ENCODE measurements at places on chromosomes 7 and 10.

DNA sequence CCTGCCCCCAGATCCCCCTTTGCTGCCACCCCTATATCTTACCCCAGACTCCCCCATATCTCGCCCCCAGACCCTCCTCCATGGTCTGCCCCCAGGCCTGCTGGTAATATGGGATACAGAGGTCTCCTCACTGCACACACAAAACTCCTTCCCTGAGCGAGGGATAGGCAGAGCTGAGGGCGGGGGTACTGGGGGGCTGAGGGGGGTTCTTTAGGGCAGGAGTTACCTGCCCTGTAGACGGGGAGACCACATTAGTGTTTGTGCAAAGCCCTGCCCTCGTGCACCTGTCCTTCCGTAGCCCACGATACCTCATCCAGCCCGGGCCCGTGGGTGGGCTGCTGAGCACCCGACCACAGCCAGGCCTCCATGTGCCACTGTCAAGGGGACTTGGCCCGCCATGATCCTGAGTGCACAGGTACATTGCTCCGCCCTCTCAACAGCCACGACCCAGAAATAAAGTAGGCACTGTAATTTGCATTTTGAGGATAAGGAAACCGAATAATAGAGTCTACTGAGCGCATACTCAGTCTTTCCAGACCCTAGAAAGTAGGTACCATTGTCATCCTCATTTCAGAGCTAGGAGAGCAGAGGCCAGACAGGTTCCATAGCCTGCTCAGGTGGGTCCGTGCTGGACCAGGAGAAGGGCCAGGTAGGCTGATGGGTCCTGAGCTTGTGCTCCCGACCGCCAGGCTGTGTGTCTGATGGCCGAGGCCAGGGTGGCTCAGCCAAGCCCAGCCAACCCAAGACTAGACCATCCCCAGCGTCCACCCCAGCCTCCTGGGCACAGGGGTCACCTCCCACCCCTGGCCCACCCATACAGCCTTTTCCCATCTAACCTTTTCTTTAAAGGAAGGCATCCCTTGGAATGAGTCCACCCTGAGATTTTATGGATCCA lies 115.2 kb downstream of the LHPP start:
- DNase-seq, result no peak

DNA sequence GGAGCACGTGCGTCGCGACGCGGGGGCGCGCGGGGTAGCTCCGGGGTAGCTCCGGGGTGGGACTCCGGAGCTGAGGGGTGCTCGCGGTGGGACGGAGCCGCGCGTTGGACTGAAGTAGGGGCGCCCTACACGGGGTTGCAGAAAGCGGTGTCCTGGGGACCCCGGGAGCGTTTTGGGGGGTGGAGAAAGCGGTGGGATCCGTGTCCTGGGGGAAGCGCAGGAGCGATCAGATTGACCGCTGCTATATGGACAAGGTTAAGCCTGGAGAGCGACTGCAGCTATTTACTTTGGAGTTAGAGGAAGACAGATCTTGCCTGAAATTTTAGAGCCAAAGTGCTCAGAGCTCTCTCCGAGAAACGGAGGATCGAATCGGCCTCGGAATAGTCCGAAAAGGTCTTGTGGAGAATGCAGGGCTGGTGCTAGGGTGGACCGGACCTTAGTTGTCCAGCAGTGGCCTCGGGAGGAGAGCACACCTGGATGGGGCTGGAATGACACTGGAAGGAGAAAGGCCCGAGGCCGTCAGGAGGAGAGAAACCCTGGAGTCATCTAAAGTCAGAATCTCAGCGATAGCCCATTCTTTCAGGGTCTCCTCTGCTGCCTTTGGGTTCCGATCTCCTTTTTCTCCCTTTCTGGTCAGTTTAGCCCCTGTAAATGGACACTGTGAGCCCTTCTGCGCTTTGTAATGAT lies 564 bp downstream of the PDSS1 start:
- DNase-seq, result no peak

DNA sequence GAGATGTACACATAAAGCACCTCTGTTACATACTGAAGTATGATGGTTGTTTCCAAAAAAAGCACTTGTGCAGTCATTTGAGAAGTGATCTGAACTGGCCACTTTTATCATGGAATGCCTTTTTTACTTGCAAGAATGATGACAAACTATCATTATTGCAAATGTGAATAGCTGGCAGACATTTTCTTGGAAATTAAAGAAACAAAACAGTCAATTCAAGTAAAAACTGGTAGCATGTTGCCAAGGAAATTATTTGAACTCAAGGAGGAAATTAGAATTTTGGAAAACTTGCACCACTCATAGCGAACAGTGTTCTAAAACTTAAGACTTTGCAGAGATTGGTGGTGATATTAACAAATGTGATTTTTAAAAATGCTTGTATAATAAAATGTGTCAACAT lies 6.6 kb downstream of the RHEB start:
- DNase-seq, result no peak

DNA sequence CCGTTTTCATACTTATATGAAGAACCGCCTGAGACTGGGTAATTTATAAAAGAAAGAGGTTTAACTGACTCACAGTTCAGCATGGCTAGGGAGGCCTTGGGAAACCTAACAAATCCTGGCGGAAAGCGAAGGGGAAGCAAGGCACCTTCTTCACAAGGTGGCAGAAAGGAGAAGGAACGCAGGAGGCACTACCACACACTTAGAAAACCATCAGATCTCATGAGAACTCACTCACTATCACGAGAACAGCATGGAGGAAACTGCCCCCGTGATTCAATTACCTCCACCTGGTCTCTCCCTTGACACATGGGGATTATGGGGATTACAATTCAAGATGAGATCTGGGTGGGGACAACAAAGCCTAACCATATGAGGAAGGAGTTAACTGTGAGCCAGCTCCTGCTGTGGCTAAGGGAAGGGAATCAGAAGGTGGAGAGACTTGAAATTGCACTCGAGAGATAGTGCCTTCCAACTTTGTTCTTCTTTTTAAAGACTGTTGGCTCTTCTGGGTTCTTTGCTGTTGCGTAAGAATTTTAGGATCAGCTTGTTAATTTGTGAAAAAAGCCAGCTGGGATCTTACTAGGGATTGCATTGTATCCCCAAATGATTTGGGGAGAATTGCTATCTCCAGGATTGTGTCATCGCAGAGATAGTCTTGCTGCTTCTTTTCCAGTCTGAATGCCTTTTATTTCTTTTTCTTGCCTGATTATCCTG lies 21.0 kb downstream of the OPTN start:
- no peak for DNase-seq

GRCh38 chr10:96368971-96369370 lies 10.2 kb upstream of the OPALIN start:
- DNase-seq, result no peak

DNA sequence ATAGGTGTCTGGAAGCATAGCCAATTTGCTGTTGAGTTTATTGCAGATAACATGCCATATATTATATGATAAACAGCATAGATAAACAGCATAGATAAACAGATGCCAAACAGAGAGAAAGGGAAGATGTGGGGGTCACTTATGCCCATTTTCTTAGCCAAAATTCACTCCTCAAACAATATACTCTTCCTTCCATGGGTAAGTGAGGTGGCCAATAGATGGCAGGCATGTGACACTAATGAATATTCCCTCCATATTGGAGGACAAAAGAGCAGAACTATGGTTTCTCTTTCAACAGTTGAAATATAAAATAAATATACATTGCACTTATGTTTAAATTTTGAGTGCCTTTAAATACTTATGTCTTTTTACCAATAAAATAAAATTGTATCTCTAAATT lies 1212.8 kb downstream of the REEP3 start:
- no peak for DNase-seq

DNA sequence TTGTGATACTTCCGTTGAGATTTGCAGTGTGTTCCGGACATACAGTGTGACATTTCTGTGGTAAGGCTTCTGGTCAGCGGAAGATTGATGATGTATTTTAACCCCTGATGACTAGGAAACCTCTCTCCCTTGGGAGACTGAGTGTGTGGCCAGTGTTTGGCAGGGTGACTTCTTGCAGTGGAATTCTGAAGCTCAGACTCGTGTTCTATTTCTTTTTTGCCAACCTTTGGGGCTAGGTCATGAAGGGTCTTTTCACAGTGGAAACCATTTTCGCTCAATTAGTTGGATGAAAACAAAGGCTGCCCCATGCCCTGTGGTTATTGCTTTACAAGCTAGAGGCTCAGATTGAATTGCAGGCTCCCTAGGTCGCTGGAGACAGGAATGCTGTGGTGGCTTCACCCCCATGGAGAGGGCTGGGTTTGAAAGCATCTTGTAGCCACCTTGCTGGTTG lies 288.9 kb downstream of the BBS9 start:
- DNase-seq, result no peak

GRCh38 chr7:83355143-83355542 lies 192.5 kb upstream of the PCLO start:
- no peak for DNase-seq

DNA sequence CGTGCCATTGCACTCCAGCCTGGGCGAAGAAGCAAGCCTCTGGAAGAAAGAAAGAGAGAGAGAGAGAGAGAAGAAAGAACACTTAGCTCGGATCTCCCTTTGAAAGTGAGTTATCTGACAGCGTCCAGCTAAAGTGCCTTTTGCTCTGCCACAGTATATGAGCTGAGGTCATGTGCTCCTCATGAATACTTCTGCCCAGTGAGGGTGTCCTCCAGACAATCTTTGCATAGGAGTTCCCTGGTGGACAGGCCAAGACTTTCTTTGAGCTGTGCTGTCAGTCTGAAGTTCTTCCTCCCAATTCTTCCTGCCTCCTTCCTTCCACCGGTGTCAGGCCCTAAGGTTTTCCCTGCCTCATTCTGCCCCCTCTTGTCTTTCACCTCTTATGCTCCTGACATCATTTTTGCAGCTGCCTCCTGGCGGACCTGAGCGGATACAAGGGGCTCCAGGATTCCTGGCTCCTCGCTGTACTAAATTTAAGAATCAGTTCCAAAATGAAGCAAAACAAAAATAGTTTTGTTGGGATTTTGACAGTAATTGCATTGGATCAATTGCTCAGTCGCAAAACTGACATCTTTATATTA lies 31.9 kb downstream of the XRCC2 start:
- DNase-seq, result no peak

GRCh38 chr7:41415471-41416207 lies 287.3 kb downstream of the INHBA start:
- no peak for DNase-seq

DNA sequence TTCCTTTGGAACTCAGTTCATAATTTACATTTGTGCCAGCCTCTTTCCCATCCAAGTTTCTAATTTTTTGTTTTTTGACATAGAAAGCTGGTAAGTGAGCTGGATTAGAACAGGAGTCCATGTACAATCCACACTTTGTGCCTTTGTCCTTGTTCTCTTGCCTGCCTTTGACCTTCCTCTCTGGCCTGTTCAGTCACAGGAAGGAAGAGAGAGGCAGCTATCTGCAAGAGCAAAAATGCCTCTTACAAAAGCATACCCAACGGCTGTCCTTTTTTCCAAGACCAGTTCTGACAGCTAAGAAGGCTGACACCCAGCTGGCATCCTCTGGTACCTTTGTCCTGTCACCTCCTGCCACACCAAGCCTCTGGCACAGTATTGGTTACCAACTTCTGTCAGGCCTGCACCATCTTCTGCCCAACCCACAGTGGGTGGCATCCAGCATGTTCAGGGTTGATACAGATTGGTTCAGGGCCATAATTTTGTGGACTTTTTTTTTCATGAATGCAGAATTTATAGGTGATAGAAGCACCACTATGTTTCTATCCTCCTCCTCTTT lies 133.7 kb upstream of the KLF14 start:
- DNase-seq, result no peak

DNA sequence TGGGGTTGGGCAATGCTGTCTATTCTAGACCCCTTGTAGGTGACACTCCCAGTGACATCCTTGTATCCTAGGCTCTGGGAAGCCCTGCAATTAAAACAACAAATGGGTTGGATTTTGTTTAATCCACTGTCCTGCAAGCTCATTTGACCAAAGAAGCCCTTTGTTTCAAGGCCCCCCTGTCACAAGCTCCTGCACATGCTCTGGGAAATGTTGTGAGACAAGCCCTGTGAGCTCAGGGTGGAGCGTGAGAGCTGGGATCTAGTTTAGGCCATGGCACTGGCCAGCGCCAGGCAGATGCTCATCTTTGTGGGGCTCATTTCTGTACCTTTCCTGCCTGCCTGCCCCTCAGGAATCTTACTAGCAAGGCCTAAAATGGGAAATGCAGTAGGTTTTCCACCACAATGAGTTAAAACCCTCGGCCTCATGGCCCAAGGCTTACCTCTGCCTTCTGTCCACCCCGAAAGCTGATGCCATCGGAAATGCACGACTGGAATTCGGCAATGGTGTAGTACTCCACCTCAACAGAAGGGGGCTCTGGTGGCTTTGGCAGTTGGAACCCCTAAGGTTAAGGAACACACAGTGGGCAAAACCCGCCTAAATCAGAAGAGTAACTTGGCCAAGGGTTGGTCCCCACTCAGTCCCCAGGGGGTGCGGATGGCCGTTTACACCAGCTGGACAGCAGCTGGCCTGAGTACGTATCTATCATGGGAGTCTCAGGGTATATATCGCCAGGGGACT lies 112.0 kb downstream of the NEURL1 start:
- no peak for DNase-seq

- no peak for DNase-seq
These were observed 36.3 kb upstream of the IKZF1 start for GRCh38 chr7:50268223-50268622.

DNA sequence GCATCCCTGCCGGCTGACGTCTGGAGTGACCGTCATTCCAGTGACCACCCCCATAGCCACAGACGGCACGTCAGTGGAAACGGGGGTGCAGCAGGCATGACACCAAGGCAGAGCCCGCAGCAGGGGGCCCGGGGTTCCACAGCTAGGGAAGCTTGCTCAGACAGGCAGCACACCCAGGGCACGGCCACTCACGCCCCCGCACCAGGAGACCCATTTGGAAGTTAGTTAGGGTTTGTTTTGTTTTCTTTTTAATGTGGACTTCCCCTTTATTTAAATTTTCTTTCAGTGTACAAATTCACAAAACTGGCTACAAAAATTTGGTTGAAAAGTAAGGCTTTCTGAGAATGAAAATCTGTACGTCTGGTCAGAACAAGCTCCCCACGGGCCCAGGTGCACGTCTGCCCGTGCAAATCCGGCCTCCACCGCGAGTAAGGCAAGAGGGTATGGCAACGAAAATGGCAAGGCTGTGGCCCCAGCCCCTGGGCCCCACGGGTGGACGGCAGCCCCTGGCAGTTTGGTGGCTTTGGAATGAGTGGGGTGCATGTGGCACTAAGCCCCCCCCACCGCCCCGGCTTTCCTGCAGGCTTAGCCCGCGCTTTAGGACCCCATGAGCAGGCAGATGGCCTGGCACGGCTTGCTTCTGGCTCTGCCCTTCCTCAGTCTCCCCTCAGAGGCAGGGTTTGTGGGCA lies 124.2 kb downstream of the FAM53B start:
- DNase-seq, result no peak

DNA sequence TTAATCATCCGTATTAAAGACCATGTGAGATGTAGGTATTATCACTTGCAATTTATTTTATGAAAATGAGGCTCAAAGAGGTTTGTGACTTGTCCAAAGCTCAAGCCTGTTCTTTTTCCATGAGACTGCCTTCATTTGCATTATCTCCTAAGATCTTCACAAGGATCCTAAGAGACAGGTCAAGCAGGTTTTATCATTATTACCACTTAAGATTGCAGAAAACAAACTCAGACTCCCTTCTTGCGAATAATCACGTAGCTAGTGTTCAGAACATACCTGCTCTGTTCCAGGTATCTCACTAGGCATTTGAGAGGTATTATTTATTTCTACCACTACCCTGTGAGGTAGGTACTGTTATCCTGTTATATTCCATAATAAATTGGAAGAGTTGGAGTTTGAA lies 64.8 kb downstream of the ZNRF2 start:
- DNase-seq, result no peak

- no peak for DNase-seq
These were observed 106.0 kb downstream of the ZNF365 start for GRCh38 chr10:62480196-62480595.

GRCh38 chr10:106941297-106942034 lies 223.0 kb downstream of the SORCS1 start:
- DNase-seq, result no peak

- no peak for DNase-seq
These were observed 30.3 kb upstream of the SUN1 start for GRCh38 chr7:801940-802381.

Measured in NCI-H2227 treated with DMSO at 0.1 percent for 48 hours (cell line).